AG10803 (cell line): ENCODE measurements at places on chromosomes 7 and 10.

- no peak for DNase-seq
These were observed 228.8 kb downstream of the SNX10 start for GRCh38 chr7:26520483-26520882.

GRCh38 chr7:121020989-121021969 is 32.8 kb downstream of the CPED1 start:
- DNase-seq: no peak

DNA sequence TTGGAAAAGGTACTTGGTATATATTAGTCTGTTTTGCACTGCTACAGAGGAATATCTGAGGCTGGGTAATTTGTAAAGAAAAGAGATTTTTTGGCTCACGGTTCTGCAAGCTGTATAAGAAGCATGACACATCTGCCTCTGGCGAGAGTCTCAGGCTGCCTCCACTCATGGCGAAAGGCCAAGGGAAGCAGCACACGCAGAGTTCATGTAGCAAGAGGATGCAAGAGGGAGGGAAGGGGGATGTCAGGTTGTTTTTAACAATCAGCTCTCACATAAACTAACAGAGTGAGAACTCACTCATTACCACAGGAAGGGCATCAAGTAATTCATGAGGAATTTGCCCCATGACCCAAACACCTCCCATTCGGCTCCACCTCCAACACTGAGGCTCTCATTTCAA is 484.8 kb upstream of the DPP6 start:
- DNase-seq: no peak

DNA sequence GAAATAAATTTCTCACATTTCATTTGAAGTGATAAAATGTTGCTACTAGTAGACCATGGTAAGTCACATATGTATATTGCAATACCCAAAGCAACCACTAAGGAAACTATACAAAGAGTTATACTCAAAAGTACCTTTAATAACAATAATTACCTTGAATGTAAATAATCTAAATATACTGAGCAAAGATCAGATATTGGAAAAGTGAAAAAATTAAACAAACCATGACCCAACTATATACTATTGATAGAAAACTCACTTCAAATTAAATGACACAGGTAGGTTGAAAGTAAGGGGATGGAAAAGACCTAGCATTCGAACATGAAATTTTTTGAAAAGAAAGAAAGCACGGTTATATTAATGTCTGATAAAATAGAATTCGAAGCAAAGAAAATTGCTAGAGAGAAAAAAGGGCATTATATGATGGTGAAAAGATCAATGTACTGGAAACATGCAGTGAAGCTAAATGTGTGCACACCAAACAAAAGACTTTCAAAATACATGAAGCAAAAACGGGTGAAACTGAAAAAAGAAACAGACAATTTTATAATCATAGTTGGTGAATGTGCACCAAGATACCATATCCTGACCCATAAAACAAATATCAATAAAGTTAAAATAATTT is 29.1 kb downstream of the TFPI2 start:
- no peak for DNase-seq

GRCh38 chr10:61992671-61993668 is 91.5 kb downstream of the ARID5B start:
- peak; percentile 97 for DNase-seq

DNA sequence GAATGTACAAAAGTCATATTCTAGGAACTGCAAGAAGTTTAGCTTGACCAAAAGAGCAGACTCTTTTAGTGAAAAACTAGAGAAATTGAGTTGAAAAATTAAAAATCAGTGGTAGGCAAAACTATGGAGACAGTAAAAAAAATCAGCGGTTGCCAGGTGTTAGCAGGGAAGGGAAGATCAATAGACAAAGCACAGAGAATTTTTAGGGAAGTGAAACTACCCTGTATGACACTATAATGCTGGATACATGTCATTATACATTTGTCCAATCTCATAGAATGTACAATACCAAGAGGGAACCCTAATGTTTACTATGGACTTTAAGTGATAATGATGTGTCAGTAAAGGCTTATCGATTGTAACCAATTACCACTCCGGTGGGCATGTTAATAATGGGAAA is 761.9 kb downstream of the MAGI2 start:
- DNase-seq: no peak

DNA sequence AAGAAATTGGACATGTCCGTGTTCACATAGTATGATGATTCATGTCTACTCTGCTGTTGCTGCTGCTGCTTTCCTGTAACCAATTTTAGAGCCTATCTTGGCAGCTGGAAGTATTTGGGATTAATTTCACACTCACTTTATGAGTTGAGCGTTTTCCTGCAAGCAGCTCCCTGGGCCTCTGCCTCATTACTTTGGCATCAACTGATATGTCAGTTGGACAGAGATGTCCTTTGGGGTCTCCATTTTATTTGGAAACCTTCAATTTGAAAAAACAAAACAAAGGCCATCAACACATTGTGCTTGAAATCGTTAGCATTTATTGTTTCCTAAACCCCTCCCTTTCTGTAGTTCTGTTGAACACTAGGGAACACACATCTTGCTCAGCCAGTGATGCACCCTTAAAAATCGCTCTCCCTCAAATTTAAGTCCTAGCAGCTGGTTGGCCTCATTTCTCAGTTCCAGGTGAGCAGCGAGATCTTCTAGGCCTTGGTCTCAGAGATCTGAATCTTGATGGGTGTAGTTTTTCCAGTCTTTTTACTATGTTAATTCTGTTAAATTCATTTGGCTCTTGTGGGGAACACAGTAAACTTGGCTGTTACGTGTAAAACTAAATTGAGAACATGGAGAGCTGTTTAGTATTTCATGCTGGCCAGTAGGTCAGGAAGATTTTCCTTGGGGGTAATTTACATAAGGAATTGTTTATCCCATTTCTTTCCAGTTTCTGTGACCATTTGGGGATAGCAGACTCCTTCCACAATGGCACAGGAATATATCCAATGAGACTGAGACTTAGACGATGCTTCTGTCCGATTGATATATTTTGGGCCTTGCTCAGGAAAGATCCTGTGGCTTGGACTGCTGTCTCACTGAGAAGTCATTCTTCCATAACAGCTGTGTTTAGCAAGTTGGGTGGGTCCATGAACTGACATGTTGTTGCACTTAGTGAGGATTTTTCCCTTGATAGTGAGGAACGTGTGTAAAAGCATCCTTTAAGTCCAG is 371.6 kb downstream of the BBS9 start:
- peak; percentile 68 for DNase-seq
